SK-N-SH treated with all-trans-retinoic acid at 6 μM for 48 hours (cell line): ENCODE measurements at places on chromosomes 5 and 9.
A peak's percentile ranks its signal among the peaks of the same experiment; 100 is the strongest.

GRCh38 chr9:124652615-124653393 is 118.3 kb downstream of the NR6A1 start:
- peak; percentile 90 for ATAC-seq

- ATAC-seq = no peak
These were observed 155.6 kb downstream of the TRIM32 start for GRCh38 chr9:116842658-116843057.

- no peak for ATAC-seq
These were observed 162.9 kb upstream of the NMUR2 start for GRCh38 chr5:152568016-152568415.

DNA sequence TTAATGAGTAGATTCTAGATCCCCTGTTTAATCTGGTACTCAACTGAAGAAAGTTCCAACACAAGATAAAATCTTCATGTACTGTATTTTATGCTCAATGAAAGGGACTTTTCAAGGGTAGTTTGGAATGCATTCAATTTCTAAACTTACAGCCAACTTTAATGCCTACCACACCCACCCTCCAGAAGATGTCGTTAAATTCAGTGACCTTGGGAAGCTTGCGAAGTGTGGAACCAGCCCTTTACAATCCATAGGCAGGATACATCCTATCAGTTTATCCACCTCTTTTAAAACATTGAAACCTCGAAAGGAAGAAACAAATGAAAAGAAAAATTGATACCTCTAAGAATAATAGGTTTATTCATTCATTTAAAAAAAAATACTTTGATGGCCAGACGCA is 20.2 kb downstream of the TRPM6 start:
- no peak for ATAC-seq

DNA sequence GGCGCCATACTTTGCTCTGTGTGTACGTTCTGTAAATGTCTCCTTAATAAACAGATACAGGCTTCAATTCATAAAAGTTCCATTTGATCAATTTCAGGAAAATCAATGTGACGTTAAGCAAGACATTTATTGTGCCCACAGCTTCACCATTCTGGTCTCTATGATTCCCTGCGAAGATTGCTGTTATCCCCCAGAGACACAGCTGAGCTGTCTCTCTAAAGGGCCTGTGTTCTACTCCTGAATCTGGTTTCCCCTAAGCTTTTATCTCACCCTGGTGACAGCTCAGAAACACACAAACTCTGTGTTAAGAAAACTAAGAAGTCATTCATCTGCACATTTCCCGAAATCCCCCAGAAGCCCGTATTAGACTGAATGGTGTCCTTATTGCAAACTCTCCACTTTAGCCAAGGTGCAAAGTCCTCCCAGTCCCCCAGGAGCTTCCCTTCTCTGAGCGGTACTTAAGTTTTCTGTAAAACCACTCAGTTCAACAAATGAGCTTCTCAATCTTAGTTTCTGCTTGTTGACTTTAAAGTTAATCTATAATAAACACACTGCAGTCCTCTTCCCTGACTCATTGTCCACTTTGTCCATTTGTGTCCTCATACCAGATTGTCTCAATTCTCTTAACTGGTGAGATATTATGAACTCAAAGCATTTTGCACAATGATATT is 1.4 kb upstream of the C5orf15 start:
- no peak for ATAC-seq

- ATAC-seq = no peak
These were observed 142.7 kb downstream of the PIP5K1B start for GRCh38 chr9:68847765-68848164.

- ATAC-seq = peak; percentile 81
These were observed 18.0 kb upstream of the SMC2 start for GRCh38 chr9:104075801-104076753.

GRCh38 chr5:94796586-94796985 is 178.1 kb downstream of the SLF1 start:
- ATAC-seq = no peak

GRCh38 chr9:25654417-25654816 is 23.8 kb downstream of the TUSC1 start:
- ATAC-seq = no peak

- ATAC-seq = no peak
These were observed 212.2 kb upstream of the MVB12B start for GRCh38 chr9:126114409-126114760.

GRCh38 chr5:42235837-42236236 is 187.4 kb upstream of the GHR start:
- no peak for ATAC-seq

- ATAC-seq = peak; percentile 86
These were observed 174.7 kb downstream of the HMHB1 start for GRCh38 chr5:143986516-143987212.
